Activated CD4-positive, alpha-beta T cell treated with anti-CD3 and anti-CD28 coated beads for 36 hours (primary cell): ENCODE measurements at places on chromosomes 6 and 20.
A peak's percentile ranks its signal among the peaks of the same experiment; 100 is the strongest.

DNA sequence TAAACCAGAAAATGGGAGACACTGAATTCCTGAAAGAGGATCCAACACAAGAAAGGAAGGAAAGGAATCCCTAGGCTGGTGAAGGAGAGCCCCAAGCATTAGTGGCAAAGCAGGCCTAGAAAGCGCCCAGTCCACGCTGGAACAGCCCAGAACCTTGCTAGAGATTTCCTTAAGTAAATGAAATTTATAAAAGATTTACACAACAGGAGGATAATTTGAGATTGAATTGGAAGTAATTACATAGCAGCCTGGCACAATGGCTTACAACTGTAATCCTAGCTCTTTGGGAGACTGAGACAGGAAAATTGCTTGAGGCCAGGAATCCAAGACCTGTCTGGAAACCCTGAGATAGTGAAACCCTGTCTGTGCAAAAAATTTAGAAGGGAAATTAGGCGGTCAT lies 26.8 kb upstream of the C20orf144 start:
- no peak for DNase-seq

DNA sequence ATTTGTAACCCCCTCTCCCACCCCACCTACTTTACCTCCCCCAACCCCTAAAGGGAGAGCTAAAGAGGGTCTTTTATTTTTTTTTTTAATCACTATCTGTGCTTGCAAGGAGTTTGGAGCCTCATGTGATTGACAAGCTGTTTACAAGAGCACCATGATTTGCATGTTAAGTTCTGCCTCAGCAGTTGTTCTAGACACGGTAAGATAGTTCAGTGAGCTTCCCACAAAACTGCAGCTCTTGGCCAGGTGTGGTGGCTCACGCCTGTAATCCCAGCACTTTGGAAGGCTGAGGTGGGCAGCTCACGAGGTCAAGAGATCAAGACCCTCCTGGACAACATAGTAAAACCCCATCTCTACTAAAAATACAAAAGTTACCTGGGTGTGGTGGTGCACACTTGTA lies 5.0 kb upstream of the PXDC1 start:
- DNase-seq: no peak

DNA sequence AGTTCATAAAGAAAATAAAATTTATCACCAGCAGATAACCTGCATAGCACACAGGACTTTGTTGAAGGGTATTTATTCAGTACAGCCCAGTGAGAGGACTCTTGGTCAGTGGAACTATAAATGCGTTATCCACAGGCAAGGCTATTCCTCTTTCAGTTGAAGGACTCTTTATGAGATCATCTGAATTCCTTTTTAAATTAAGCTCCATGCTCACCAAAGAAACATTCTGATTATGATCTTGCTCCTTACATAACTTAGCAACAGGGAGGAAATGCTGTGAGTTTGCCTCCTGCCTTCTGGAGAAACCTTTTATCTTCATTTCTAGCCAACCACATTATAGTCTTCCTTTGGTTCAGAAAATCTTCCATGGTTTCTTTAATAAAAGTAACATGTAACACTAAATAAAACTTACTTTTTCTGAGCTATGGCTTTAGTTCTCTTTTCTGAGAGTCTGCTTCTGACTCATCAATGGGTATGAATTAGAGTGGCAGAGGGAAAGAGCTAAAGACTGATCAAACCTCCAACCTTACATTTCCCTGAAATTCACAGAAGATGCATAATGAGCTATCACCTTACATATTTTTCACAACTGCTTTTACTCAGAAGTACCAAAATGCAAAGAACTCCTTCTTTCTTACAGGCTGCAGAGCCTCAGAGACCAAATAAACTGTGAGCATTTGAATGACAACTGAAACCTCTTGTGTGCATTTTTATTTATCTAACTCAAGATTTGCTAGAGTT lies 267.2 kb downstream of the ADGRG6 start:
- no peak for DNase-seq

GRCh38 chr6:132750455-132751248 lies 7.1 kb downstream of the VNN2 start:
- DNase-seq: no peak

GRCh38 chr6:91149956-91150705 lies 563.3 kb upstream of the MAP3K7 start:
- DNase-seq: no peak

- DNase-seq: no peak
Measured at GRCh38 chr6:108068182-108068581, 6.4 kb downstream of the OSTM1 start.

- DNase-seq: no peak
Measured at GRCh38 chr20:4243071-4243470, 227.7 kb upstream of the RNF24 start.

DNA sequence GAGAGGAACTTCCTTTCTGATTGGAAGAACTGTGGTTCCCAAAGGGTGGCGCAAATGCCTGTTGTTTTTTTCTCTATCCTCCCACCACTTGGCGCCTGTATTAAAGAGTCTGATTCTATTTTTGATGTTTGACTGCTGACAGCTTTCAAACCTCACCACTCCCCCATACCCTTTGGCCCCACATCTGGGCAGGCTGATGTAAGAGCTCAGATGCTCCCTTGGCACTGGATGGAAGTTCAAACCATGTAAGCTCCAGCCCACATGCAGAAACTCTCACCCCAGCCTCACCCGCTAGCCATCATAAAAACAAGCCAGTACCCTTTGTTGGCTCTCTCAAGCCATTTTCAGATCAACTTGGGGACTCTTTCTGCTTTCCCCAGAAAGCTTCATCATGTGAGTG lies 20.0 kb upstream of the TMEM14A start:
- no peak for DNase-seq

- no peak for DNase-seq
Measured at GRCh38 chr20:54295686-54296085, 87.8 kb downstream of the PFDN4 start.

DNA sequence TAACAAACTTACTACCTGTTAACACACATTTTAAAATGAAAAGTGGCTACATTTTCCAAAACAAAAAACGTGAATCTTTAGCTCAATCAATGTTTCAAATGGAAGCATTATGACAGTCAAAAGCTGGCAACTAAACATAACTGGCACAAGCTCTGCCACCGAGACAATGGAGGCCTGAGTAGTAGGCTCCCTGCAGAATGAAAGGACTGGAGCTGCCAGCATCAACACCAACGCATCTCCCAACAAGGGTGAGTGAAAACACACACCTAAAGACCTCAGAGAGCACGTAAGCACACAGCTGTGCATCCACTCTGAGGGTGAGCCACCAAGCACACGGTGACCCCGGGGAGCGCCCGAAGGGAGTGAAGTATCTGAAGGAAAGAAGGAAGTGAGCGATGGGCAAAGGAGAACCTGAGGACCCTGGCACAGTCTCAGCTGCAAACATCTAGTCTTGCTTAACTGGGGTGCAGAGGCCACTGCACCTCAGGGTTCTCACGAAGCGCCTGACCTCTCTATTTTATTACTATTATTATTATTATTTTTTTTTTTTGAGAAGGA lies 1.6 kb upstream of the ADRM1 start:
- no peak for DNase-seq

GRCh38 chr20:10040070-10040975 lies 5.5 kb downstream of the ANKEF1 start:
- DNase-seq: no peak

- peak; percentile 20 for DNase-seq
Measured at GRCh38 chr6:79040083-79040482, 38.0 kb downstream of the PHIP start.

DNA sequence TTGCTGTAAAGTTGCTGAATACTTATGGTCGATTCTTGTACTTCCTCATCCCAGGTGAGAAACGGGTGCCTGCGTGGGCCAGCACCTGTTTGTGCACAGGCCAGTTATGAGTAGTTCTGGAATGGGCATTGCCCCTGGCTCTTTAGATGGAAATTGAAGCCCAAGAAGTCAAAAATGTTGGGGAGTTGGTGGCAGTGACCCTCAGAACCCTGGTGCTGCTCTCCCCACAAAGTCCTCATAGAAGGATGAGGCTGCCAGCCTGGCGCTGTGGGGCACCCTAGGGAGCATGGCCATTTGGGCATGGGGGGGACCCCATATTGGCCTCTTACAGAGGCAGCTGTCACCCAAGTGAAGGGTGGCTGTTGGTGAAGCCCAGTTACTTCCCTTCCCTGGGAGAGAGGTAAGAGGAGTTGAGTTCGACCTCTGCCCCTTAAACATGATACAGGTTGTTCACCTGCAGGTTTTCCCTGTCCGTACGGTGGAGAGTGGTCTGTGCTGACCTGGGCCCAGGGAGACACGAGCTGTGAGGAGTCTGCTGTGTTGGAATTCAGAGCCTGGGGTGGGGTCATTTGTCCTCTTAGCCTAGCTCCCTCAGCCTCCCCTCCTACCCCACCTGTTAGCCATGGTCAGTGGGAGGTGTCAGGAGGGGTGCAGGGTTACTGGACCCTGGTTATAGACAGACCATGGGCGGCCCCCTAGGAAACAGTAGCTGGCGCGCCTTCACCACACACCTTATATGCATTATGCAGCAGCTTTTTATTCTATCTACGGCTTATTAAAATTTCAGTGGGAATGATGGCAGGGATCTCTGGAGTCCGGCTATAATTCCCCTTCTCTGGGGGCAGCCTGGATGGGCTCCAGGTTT lies 4.9 kb downstream of the HMGA1 start:
- no peak for DNase-seq

GRCh38 chr6:8113131-8113654 lies 10.8 kb upstream of the EEF1E1 start:
- DNase-seq: no peak

DNA sequence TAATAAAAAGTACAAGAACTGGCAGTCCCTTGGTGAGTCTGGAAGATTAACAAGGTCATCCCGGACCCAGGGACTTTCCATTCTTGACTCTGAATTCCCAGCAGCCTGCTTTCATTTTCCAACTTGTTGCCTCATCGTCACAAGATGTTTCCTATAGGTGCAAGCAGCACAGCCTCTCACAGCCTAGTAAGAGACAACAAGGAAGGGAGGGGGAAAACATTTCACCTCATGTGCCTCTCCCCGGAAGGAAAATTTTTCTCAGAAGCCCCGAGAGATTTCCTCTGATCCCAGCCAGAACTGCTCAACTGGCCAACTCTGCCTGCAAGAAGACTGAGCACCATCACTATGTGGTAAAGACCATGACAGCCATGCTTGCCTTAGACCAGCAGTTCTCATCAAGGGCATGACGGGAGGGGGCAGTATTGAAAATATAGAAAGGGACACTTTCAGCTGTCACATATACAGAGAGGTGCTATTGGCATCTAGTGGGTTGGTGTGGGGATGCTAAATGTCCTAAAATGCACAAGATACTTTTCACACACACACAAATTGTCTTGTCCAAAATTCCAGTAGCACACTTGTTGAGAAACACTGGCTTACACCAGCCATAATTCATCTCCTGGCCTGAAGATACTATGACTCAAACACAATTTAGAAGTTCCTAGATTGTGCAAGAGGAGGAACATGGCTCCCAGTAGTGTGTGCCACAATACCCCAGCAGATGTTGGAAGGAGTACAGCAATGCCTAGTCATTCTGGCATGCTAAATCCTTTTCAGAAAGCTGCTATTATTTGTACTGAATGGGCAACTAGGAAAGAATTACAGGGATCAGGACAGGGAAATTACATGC lies 10.8 kb upstream of the WTAP start:
- DNase-seq: no peak

- no peak for DNase-seq
Measured at GRCh38 chr6:17688481-17688880, 18.2 kb downstream of the NUP153 start.

GRCh38 chr20:47228654-47229053 lies 127.8 kb downstream of the ZMYND8 start:
- DNase-seq: no peak

- DNase-seq: no peak
Measured at GRCh38 chr6:148735989-148736388, 10.8 kb upstream of the UST start.

GRCh38 chr6:20655317-20655716 lies 121.1 kb downstream of the CDKAL1 start:
- DNase-seq: no peak

- DNase-seq: peak; percentile 89
Measured at GRCh38 chr20:49982346-49983122, at the start of gene SNAI1. Gene SNAI1, plus strand, starts transcription at chr20:49982980. Its CDS starts 80 bp downstream, at chr20:49983060.

- no peak for DNase-seq
Measured at GRCh38 chr6:164331026-164331425, 916.5 kb downstream of the QKI start.

- no peak for DNase-seq
Measured at GRCh38 chr6:162638931-162639574, 88.5 kb downstream of the PRKN start.

DNA sequence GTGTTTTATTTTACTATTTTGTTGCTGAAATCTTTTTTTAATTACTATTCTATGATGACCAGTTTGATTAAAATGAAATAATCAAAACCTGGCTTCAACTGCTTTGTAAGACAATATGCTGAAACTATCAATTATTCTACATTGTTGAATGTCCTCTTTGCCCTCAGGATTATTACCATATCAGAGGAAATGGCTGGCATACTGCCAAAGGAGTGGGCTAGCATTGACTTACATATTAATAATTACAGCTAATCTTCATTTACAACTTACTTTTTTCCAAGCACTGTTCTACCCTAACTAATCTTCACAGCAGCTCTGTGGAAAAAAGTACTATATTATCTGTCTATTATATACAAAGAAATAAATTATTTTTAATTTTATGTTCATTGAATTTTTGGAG lies 560.5 kb downstream of the BCKDHB start:
- no peak for DNase-seq

GRCh38 chr20:62760856-62761758 lies 35.2 kb upstream of the MRGBP start:
- DNase-seq: no peak

GRCh38 chr6:108916026-108916686 lies 67.9 kb downstream of the ARMC2 start:
- peak; percentile 24 for DNase-seq

DNA sequence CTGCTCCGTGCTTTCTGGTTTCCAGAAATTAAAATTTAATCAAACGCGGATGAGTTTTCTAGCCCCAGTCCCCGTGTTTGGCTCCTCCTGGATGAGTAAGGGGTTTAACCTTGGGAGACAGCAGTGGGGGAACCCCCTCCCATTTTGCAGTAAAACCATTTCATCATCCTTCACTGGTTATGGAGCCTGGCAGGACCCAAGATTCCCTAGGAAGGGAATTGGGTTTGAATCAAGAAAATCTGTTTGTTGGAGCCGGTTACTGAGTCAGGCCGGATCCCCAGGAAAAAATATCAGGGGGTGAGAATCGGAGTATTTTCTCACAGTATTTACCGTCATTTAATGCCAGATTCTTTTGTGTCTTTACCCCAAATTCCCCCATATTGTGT lies 754 bp downstream of the YWHAB start:
- no peak for DNase-seq

GRCh38 chr20:53949319-53949839 lies 121.0 kb downstream of the BCAS1 start:
- DNase-seq: peak; percentile 88

DNA sequence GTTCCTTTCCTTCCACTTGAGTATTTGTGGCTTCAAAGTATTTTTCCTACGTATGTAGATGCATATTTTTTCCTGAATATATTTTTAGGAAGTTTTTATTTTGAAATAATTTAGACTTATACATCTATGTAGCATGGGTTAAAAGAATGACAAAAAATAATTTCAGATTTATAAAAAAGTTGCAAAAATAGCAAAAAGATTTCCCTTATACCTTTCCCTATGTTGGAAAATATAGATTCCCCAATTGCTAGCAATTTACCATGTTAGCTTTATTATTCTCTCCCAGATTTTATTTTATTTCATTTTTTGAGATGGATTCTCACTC lies 69.8 kb downstream of the SCAND1 start:
- no peak for DNase-seq

GRCh38 chr20:63176034-63176426 lies 39.9 kb downstream of the YTHDF1 start:
- DNase-seq: peak; percentile 32
